ENCODE measurements at places on chromosomes 7 and 10.

DNA sequence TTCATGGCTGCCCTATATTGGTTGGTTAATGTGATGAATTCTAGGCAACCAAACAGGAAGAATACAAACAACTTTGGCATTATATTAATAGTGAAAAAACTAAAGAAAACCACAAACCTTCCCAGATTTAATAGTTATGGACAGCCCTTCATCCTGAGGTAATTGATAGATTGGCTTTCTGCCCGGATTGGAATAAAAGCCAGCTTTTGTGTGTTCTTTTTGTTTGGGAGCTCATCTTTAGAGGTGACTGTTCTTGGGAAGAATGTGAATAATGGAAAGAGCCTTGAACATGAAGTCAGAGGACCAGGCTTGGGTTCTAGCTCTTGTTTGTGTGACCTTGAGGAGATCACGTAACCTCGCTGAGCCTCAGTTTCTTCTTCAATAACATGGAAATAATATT, 92.3 kb downstream of the VTI1A start:
- no peak for DNase-seq

DNA sequence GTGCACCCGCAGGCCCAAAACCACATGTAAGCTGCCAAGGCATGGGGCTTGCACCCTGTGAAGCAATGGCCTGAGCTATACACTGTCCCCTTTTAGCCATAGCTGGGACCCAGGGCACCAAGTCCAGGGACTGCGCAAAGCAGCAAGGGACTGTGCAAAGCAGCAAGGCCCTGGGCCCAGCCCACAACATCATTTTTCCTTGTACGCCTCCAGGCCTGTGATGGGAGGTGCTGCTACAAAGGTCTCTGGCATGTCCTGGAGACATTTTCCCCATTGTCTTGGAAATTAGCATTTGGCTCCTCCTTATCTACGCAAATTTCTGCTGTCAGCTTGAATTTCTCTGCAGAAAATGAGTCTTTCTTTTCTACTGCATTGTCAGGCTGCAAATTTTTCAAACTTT, 24.8 kb downstream of the ARHGAP19 start:
- no peak for DNase-seq

DNA sequence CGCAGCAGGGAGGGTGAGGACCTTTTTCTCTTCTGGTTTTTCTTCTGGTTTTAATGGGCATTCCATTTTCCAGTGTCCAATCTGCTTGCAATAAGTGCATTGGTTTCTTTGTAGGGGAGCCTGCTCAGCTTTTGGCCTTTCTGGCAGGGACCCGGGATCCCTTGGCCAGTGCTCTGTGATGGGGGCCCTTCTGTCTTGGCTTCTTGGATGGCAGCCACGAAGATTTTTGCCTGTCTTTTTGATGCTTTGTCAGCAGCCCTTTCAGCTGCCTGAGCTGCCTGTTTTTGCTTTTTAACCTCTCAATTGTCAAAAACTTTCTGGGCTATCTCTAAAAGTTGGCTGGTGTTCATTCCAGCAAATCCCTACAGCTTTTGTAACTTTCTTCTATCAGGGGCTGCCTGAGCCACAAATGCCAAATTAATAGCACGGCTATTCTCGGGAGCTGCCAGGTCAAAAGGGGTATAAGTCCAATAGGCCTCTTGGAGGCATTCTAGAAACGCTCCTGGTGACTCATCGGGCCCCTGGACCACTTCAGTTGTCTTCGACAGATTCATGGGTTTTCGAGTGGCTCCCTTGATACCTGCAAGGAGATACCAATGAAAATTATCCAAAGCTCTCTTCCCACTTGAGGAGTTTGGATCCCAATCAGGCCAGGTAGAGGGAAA, 179.9 kb upstream of the MBL2 start:
- DNase-seq, result no peak

DNA sequence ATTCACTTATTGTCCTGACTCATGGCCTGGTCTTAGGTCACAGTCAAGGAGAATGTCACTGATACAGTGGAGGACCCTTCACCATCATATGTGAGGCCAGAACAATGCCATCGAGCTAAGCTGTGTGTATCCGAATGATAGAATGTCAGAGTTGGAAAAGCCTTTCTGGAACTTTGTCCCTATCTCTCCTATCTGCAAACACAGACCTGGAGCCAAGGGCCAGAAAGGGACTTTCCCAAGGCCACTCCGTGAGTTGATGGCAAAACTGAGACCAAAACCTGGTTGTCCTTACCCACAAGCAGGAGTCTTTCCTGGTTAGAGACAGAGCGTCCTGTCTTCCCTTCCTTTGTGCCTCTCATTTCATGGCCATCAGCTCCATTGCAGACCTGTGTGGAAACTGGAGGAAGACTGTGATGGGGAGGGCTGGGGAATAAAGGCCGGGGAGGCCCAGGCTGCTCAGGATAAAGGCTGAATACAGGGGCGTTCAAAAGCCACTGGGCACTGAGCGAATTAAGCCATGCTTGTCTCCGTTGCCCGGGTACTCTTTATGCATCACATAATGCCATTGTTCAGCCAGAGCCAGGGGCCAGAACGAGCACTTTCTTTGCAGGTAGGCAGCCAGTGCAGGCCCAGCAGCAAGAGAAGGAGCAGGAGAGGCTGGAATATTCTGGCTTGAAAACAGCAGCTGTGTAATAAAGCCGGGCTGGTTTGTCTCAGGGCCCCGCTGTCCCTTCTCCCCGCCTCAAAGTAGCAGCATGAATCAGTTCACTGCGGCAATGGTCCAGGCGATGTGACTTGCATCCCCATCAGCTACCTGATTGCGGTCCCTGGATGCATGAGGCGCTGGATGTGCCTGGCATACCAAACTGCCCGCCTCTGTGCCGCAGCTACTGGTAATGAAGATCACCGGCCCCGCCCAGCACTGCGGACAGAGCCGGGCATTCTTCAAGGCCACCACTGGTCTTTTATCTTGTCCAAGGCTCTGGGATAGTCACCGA, 143.0 kb downstream of the RPS24 start:
- DNase-seq, result no peak

- DNase-seq, result no peak
Measured at GRCh38 chr7:55770778-55771177, 91.8 kb downstream of the SEPTIN14 start.
